CD8-positive, alpha-beta T cell (primary cell): ENCODE measurements at places on chromosomes 1 and 21.
A peak's percentile ranks its signal among the peaks of the same experiment; 100 is the strongest.

- DNase-seq = no peak
Observed at GRCh38 chr1:234969011-234969441, 159.6 kb downstream of the TOMM20 start.

- DNase-seq = no peak
Observed at GRCh38 chr1:117392771-117393170, 25.5 kb downstream of the MAN1A2 start.

DNA sequence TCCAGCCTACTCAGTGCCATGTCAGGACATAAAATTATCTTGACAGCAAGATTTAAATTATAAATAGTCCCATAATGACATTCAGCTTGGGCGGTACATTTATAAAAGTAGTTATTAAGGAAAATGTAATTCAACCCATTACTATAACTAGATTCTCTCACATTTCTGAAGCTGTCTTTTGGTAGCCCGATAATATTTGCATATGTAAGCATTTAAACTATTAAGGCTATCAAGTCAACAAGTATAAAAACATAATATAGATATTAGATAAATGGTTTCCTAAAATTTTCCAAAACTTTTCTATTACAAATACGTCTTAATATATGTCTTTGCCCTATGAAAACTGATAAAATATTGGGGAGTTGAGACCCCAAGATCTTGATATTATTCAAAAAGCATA, 21.6 kb upstream of the GPR52 start:
- DNase-seq = no peak

DNA sequence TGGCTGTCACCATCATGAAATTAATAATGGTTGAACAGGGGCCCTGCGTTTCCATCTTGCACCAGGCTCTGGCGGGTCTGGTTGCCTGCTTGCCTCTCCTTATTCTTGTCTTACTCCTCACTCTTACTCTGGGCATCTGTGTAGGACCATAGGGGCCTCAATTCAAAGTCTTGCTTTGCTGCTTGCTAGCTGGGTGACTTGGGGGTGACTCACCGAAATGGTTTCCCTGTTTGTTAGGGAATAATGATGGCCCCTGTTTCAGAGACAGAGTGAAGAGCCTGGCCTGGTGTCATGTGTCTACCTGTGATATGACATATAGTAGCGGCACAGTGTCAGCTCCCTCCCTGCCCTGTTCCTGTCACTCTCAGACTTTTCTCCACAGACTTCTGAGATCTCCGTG, 24.6 kb downstream of the KCNC4 start:
- DNase-seq = no peak

GRCh38 chr1:234386122-234386521, 12.9 kb downstream of the COA6 start:
- DNase-seq = no peak

DNA sequence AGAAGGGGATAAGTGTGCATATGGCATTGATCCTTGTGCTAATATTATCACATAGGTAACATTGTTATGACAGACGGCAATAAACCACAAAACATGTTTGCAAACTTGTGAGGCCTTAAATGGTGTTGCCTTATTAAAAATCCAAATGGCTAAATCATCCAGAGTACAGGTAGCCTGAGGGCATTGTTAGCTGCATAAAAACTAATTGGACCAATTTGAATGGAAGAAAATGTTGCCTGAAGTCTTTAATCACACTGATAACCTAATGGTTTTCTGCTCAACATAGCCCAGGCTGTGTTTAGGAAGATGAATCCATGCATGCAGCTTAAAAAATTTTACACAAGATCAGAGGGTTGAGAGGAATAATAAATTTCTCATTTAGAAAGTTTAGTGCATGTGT, 19.4 kb upstream of the LRRC53 start:
- DNase-seq = no peak

GRCh38 chr1:94597701-94598100, 56.1 kb upstream of the F3 start:
- no peak for DNase-seq

DNA sequence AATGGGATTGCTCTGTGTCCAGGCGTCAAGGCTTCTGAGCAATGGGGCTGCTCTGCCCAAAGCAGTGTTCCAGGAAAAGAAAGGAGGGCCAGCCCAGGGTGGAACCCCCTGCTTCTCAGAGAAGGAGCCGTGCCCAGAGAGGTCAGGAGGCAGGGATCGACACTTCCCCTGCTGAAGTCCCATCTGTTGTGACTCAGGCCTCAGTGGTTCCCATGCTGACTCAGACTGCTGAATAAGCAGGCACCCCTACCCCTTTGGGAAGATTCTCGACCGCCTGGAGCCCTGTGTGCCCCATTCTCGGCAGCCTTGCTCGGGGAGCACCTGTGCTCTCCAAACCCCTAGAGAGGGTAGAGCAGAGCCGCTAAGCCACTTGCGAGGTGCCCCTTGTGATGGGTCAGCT, 23.9 kb downstream of the PKP1 start:
- DNase-seq = no peak

GRCh38 chr1:76048219-76048618, 26.3 kb upstream of the ST6GALNAC3 start:
- no peak for DNase-seq

DNA sequence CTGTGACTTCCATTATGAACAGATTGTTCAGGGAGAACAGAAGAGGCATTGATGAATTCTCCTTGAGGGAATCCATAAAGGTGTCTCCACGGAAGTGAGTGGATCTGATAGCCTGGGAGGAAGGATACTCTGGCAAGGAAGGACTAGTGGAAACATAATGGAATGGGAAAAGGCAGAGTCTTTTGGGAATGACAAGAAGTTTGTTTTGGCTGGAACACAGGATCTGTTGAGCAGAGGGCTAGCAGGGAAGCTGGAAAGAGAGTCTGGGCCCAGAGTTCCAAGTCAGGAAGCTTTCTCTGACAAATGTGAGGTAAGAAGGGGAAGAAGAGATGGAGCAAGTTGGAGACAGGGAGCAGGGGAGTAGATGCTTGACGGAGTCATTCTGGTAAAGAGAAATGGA, 8.1 kb downstream of the ADAMTS5 start:
- no peak for DNase-seq

GRCh38 chr1:64266991-64267390, 63.6 kb downstream of the UBE2U start:
- no peak for DNase-seq

GRCh38 chr1:248802454-248802853, 23.3 kb downstream of the SH3BP5L start:
- no peak for DNase-seq

- no peak for DNase-seq
Observed at GRCh38 chr1:160811147-160811546, 15.2 kb downstream of the LY9 start.

DNA sequence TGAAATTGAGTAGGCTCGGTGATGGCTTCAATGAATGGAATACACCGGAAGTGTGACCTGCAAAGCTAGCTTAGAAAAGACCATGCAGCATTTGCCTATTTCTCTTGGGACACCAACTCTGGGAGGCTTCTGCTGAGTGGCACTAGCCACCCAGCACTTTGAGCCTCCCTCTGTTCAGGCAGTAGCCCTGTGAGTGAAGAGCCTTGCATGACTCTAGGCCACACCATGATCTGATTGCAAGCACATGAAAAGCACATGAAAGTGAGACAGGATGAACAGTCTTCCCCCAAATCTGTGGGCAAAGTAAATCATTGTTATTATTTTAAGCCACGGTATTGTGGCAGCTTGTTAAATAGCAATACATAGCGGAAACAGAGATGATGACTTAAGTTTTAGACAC, 2.8 kb downstream of the CD48 start:
- peak; percentile 70 for DNase-seq

DNA sequence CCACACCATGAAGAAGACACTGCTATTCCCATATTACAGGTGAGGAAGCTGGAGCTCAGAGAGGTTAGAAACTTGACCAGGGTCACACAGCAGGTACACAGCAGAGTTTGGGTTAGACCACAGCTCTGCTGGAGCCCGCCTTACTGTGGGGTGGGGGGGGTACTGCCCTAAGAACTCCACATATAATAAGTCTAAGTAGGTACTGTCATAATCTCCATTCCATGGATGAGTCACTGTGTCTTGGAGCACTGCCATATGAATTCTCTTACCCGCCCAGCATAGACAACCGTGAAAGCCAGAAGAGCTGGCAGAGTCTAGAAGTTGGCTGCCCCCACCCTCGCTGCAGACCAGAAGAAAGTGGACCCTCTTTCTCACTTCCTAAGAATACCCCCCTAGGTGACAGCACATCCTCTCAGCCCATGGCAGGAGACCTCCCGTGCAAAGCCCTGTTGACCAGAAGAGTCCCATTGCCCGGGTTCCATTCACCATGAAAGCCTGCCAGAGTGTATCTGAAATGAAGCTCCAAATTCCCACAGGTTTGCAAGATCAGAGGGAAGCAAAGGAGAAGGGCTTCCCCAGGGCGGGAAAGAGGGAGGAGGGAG, 5.2 kb upstream of the PLA2G2D start:
- no peak for DNase-seq

GRCh38 chr1:114926607-114927006, 71.9 kb downstream of the SYCP1 start:
- no peak for DNase-seq

DNA sequence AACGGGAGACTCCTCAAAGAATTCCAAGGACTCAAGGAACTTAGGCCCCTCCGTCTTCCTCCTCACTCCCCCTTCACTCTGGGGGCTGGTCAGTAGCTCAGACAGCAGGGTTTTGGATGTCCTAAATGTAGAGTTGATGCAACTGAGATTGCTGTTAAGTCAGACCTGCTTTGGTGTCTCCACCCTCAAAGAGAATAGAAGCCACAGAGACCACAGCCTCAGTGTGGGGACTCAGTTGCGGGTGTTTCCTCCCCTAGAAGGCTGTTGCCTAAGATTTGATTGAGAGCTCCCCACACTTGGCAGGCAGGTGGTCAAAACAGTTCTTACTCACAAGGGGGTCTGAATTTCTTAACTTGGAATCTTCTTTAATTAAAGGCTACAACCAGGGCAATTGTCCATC, 7.6 kb downstream of the MAN1C1 start:
- no peak for DNase-seq

GRCh38 chr1:10939654-10940450, 72.6 kb upstream of the TARDBP start:
- DNase-seq = peak; percentile 44

DNA sequence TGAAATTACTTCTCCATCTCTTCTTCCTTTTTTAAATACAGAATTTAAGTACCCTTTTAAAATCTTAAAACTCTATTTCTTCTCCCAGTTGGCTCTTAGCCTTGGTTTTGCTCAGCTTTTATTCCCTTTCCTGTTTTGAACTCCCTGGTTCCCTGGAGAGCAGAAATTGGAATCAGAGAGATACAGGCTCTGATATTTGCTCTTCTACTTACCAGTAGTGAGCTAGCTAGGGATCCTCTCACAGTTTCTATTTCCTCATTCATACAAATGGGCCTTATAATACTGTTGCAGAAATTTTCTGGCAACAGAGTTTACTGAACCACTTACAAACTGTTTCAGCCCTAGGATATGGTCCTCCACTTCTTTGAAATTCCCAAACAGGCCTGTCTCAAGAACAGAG, 606.3 kb downstream of the NUF2 start:
- DNase-seq = no peak

GRCh38 chr1:54838565-54839180, 37.5 kb upstream of the TTC22 start:
- no peak for DNase-seq

DNA sequence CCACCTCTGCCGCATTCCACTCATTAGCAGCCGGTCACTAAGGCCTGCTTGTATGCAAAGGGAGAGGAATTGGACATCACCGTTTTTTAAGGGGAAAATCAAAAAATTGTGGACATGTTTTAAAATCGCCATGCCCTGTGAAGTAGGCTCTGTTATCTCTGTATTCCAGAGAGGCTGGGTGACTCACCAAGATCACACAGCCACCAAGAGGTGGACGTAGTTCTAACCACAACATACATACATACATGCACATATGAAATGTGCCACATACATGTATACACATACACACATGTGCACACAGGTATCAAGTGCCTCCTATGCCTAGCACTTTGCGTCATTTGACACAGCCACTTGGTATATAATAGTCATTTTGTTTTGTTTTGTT, 16.0 kb upstream of the ZSCAN20 start:
- DNase-seq = no peak

- DNase-seq = no peak
Observed at GRCh38 chr1:2228157-2228594, at the start of gene SKI. TSS of gene SKI (plus strand) at chr1:2228319. CDS start at chr1:2228767, 448 bp downstream.

GRCh38 chr1:53075761-53076163, 13.7 kb downstream of the PODN start:
- DNase-seq = no peak

GRCh38 chr1:176638713-176639526, 175.9 kb downstream of the PAPPA2 start:
- no peak for DNase-seq

DNA sequence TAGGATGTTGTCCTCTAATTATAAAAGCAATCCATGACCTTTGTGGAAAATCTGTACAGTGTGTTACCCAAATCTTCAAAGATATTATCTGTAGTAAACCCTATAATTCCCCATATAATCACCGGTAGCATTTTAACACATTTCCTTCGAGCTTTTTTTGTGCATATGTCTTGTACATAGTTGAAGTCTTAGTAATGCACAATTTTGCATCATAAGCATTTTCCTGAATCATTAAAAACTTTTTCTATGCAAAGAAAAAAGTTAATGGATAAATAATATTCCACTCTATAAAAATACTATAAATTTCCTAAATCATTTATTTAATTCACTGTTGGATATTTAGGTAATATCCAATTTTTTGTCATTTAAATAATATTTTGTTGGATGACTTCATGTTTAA, 201.7 kb downstream of the RRAGC start:
- no peak for DNase-seq

DNA sequence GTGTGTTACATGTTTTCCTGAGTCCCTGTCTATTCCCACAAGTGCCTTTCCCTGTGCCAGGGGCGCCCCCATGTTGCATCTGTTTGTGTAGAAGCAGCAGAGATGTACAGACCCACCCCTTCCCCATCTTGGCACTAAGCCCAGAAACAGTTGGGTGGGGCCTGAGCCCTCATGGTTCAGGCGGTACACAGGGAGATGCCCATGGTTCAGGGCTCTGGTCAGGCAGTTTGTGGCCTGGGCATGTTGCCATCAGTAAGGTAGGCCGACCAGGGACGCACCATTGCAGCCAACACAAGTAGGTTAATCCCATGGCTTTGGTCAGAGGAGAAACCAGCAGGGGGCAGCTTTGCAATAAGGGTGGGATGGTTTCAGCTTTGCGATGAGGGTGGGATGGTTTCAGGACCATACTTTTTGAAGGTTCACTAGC, 914 bp upstream of the ADGRB2 start:
- peak; percentile 47 for DNase-seq

- no peak for DNase-seq
Observed at GRCh38 chr1:56816909-56817308, 2.3 kb downstream of the FYB2 start.

- no peak for DNase-seq
Observed at GRCh38 chr1:234907208-234907939, 221.3 kb downstream of the TOMM20 start.

DNA sequence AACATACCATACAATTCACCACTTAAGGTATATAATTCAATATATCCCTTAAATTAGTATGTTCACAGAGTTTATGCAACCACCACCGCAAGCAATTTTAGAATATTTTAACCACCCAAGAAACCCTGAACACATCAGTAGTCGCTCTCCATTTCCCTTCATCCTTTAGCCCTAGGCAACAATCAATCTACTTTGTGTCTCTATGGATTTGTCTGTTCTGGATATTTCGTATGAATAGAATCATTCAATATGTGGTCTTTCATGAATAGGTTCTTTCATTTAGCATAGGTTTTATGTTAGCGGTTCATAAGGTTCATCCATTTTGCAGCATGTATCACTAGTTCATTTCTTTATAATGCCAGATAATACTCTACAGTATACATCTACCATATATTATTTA, 4.2 kb upstream of the DPT start:
- DNase-seq = no peak
